Activated naive CD4-positive, alpha-beta T cell treated with anti-CD3 and anti-CD28 coated beads, Interleukin-2, amount 50 U/mL, for 72 hours (primary cell): ENCODE measurements at places on chromosomes 2 and 18. TPM values are rescaled to one million over a fixed set of nuclear protein-coding genes. Genes with fewer than 3 reads are reported as not detected.

DNA sequence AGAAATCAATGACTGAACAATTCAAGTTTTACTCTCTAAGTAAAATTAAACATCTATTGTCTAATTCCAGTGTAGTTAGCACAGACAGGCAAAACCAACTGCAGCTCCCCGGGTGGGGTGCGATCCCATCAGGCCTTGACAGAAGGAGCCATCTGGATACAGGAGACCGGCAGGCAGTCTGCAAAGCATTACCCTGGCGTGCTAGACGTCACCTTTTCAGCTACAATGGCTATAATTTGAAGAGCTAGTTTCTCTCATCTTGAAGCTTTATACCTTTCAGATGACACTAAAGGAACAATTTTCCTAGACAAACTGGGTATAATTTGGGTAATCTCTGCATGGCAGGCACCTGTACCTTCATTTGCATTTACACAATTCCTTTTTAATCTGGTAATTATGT is 761.5 kb upstream of the SOX11 start:
- no peak for DNase-seq

DNA sequence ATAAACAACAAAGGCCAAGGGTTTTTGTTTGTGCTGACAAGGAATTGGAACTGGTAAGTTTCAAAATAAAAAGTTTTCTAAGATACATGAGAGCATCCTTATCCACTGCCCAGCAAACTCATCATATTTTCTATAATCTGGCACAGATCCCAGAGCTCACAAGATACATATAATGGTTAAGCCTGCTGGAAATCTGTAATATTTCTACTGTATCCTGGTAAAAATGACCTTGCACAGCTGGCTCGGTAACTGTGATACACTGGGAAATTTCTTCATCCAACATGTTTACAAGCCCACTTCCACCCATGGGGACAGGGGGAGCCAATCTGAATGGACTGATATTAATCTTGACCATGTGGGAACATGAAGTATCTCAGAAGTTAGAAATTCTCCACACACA is 425.4 kb upstream of the MMADHC start:
- DNase-seq = no peak

- no peak for DNase-seq
Observed at GRCh38 chr18:56992777-56993176, 154.1 kb upstream of the BOD1L2 start.

Gene CNGA3
- not detected for total RNA-seq

DNA sequence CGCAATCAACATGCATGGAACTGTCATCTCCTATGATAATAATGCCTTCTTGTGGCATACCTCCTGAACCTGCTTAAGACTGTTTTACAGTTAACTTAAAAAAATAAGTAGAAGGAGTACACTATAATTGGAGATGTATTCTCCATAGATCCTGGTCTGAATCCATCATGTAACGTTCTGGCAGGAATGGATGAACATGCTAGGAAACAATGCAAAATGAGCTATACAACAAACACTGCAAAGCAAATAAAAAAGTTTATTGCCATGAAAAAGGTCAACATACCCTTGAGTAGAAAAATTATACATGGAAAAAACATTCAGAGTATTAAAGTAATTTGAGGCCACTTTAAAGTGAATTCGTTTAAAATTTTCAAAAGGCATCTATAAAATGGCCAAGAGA is 71.5 kb upstream of the SCN7A start:
- DNase-seq = no peak

DNA sequence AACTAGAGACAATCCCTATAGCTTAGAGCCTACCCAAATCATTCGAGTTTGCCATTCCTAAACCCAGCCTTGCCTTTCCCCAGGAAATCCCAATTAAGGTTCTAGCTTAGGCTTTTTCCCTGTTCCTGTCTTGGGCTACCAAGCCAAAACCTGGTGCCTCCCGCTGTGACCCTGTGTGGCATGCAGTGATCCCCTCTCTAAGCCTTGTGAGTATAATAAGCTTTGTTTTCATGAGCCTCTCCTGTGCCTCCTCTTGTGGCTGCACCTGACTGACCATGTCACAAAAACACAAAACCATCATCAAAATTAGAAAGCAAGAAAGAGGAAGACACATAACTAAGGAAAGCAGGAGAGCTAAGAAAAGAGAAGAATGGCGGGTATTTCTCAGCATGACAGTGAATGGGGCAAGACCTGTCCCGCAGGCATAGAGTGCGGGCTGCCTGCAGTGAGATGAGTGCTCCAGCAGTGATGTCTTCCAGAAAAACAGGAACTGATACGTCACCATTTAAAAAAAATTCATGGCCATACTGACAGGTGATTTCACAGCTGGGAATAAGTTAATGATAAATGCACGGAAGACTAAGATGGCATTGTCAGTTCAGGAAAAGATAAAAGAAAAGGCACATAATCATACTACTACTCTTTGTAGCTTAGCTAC is 9.2 kb upstream of the PAIP2B start:
- no peak for DNase-seq

GRCh38 chr18:76957384-76958355 is 135.3 kb downstream of the ZNF236 start:
- DNase-seq = no peak

GRCh38 chr2:20934236-20934635 is 109.6 kb downstream of the APOB start:
- no peak for DNase-seq

- no peak for DNase-seq
Observed at GRCh38 chr2:111071600-111072171, 49.0 kb upstream of the BCL2L11 start.

GRCh38 chr2:235004329-235004903 is 52.6 kb downstream of the SH3BP4 start:
- no peak for DNase-seq

Gene EDAR
- total RNA-seq = 0.46 TPM

- no peak for DNase-seq
Observed at GRCh38 chr2:235264512-235264911, 229.3 kb upstream of the AGAP1 start.

- DNase-seq = no peak
Observed at GRCh38 chr18:13240060-13240725, 21.6 kb downstream of the LDLRAD4 start.

- no peak for DNase-seq
Observed at GRCh38 chr2:174802459-174802858, 38.2 kb upstream of the CHRNA1 start.

Gene LRP1B
- not detected for total RNA-seq

- DNase-seq = no peak
Observed at GRCh38 chr2:200320344-200320743, 13.9 kb downstream of the SPATS2L start.
